ENCODE measurements at places on chromosomes 4 and X.

DNA sequence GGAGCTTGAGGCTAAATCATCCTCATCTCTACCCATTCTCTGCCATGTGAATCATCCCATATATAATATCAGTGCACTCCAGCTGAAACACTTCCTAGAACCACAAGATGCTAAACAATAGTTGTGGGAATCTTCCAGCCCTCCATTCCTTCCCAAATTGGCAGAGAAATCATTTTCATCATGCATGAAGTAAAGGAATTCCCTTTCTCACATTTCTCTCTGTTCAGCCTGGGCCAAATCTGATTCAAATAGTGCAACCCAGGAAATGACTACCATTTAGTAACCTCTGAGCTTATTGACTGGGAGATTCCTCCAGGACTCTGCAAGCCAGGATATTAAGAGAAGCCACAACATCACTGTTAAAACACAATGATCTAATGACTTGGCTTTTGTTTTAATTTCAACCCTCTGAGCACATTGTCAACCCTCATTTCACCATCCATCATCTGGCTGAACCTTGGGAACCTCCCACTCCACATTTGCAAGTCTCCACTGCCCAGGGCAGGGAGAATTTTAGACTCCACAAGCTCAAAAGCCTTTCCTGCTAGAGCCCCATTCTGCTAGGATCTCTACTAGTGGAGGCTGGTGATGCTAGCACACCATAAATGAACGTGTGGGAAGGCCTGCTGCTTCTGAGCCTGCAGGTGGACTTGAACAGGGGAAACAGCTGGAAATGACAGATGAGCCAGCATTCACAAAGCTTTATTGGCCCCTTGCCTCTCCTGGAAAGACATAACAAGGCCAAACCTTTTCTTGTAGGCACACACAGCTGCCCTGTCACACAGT lies 133.9 kb downstream of the TET2 start:
- DNase-seq: no peak

GRCh38 chr4:126306152-126306869 lies 991.6 kb downstream of the FAT4 start:
- DNase-seq: peak; percentile 41

DNA sequence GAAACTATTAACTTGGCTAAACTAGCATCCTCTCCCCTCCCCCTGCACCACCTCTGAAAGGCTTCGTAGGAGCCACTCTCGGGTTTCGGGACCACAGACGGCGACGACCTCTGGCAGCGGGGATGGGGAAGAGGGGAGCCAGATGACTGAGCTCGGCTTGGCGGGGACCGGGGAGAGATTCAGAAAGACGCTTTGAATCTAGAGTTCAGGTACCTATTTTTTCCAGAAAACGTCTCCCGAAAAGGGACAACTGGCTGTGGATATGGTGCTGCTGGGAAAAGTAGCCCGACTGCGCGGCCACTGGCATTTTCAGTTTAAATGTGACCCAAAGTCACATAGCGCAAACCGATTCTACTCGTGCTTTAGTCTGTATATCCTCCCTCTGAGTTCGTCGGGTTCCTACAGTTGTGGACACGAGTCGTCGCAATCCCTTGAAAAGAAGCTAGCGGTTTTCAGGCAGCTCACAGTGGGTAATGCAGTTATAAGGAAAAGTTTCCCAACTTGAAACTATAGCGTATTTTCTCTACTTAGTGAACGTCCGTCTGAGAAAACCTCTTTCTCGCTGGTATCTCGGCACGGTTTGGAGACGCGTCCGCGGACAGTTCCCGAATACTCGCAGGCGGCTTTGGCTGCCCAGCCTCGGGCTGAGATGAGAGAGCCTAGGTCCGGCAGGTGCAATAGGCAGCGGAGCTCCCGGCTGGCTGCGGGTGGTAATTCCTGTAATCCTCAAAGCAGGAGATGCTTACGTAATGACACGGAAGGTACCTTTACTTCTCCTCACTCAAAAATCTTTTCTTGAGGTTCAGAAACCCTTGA lies 1.3 kb downstream of the PARM1 start:
- DNase-seq: peak; percentile 35

DNA sequence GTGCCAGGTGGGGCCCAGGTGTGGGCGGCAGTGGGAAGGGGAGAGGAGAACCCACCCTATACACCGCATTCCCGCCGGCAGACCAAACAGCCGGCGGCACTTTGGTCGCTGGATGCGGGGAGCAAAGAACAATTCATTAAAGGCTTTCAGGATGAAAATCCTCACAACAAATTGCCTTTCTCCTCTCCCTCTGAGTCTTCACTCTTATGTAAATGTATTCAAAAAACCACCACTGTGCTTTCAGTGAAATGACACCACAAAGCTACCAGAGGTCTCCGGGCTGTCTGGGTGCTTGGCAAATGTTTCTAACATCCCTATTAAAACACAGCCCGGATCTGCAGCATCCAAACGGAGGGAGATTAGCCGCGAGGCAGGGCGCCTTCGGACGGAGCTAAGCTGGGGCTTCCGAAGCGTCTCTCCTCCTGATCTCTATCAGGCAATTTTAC lies 171.8 kb upstream of the TBL1X start:
- no peak for DNase-seq

- no peak for DNase-seq
Observed at GRCh38 chr4:94934201-94934600, 176.4 kb downstream of the BMPR1B start.

- DNase-seq: no peak
Observed at GRCh38 chr4:71945791-71946190, 86.0 kb upstream of the NPFFR2 start.

DNA sequence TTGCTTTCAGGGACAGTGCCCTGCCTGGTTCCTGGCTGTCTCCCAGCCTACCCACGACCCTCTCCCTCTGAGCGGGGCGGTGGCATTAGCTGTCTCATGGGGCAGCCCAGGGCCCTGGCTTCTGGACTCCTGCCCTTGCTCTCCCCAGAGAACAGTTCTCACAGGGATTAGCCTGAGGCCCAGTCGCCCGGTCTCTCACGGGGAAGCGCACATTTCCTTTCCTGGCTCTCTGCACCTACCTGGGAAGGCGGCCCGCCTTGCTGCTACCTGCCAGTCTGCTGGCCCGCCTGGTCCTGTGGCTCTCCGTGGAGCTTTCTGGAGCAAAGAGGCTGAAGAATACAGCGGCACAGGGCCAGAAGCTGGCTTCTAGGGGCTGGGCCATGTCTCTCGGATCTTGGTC lies 128.4 kb downstream of the FHDC1 start:
- DNase-seq: no peak

- no peak for DNase-seq
Observed at GRCh38 chrX:151176231-151176750, at the start of gene GPR50. Gene GPR50 (plus strand): TSS chrX:151176584. CDS start chrX:151176722, 138 bp downstream.

GRCh38 chr4:111400741-111401140 lies 744.5 kb upstream of the FAM241A start:
- DNase-seq: peak; percentile 46

- DNase-seq: no peak
Observed at GRCh38 chr4:7158991-7159390, 33.3 kb upstream of the SORCS2 start.

DNA sequence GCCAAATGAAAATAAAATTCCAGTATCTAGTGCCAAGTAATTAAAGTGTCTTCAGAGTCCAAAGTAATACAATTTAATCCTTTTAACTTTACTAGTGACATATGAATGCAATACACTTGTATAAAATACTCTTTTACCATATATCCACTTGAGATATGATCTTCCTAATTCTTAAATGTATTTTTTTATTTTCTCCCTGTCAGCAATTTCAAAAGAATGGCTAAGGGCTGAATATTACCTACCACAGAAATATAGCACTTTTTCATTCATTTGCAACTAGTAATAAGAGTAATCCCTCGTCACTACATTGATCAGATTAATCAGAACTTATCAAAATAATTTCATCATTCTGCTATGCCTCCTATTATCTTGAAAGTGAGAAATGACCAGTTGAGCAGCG lies 10.1 kb upstream of the TBX22 start:
- DNase-seq: no peak

DNA sequence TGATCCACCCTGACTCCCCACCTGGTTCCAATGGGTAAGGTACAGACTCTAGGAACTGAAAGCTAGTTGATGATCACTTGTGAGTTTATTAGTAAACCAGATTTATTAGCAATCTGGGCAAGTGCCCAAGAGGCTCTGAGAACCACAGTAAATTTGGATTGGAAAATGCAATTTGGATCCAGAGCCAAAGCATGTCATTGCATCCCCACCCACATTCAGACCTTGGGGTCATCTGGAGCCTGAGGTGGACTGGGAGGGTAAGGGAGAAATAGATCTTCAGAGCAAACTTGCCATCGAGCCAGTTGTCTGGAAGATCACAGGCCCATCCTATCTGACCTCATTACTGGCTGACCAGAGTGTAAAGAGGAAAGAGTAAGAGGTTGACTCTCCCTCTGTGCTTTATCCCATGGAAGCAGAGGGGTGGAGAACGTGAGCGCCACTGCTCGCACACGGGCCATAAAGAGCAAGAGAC lies 78.7 kb upstream of the RASGEF1B start:
- no peak for DNase-seq

DNA sequence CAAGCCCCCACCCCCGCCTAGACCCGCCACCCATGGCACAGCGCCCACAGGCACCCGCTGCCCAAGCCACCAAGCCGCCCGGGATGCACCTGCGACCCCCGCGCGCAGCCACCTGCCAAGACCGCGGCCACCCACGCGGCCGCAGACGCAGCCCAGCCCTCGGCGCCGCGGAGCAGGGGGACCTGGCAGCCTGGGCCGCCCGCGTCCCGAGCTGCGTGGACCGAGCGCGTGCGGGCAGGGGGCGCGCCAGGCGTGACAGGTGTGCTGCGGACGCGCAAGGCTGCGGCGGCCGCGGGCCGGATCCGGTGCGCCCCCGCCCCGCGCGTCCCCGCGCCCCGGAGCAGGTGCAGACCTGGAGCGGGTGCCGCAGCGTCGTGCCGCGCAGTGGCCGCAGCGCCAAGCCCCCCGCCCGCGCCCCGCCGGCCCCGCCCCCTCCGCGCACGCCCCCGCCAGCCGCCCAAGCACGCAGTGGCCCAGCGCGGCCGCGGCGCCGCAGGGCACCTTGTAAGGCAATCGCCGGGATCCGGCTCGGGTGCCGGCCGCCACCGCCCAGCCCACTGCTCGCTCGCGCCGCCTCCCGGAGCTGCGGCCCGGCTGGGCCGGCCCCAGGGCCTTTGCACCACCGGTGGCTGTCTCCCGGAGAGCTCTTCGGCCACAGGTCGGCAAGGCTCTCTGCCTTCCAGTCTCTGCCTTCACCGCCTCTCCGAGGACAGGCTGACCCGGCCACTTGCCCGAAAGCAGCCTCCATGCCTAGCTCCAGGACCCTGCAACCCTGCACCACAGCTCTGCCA lies at the start of gene PNCK:
Gene PNCK, minus strand, starts transcription at position 386 of the 791 bp plus-strand sequence. CDS start 737 bp downstream, outside the sequence.
- no peak for DNase-seq

- DNase-seq: no peak
Observed at GRCh38 chr4:183399126-183399522, 45.3 kb upstream of the CDKN2AIP start.

DNA sequence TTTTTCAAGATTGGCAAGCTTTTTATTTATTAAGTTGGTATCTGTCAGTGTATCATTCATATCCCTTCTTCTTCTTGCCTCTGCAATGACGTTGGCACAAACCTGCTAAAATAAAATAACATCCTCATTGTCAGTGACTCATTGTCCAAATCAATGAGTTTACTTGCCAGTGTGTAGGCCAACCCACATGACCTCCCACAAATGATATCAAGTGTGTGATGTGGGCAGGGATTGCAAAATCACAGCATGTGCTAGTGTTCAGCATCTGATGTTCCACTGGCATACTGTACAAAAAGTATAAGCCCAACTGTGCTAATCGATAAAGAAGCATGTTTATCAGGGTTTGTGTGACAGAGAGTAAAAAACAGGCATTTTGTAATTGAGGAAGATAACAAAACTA lies 25.5 kb downstream of the GPAT3 start:
- no peak for DNase-seq

DNA sequence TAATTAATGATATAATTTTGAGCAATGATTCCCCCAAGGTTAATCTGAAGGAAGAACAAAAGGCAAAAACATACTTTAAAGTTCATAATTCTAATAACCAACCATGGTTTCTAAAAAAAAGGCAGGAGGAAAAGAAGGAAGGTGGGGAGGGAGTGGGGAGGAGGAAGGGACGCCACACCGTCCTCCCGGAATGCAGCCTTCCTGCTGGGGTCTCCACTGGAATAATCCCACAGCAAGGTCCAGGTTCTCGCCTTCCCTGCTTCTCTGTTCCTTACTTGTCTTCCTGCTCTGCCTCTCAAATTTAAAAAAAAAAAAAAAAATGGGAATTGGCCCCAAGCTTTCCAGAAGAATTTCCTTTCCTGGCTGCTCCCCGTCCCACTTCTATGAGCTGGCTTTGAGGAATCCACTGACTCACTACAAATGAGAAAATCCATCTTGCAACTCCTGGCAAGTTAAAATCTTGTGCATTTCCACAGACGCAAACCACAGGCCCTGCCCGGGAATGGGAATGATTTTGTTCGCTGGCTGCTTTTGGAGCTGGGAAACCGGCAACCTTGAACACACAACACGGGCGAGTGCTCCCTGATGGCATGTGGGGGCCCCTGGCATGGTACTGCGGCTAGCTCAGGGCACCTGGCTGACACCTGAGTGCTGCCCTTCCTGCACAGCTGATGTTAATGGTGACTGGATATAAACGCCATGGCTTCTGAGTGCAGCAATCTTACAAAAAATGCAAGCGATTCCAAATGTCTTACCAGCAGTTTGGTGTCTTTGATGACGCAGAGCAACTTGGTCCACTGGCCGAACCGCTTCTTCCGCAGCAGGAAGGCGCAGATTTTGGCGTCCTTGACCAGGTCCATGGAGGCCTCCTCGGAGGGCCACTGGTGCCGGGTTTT lies 97.0 kb downstream of the AFAP1 start:
- peak; percentile 71 for DNase-seq

- no peak for DNase-seq
Observed at GRCh38 chr4:74202062-74202586, 44.2 kb downstream of the MTHFD2L start.

- peak; percentile 84 for DNase-seq
Observed at GRCh38 chr4:81565142-81565870, 93.6 kb upstream of the RASGEF1B start.

GRCh38 chrX:155179346-155179997 lies 36.8 kb upstream of the VBP1 start:
- no peak for DNase-seq

DNA sequence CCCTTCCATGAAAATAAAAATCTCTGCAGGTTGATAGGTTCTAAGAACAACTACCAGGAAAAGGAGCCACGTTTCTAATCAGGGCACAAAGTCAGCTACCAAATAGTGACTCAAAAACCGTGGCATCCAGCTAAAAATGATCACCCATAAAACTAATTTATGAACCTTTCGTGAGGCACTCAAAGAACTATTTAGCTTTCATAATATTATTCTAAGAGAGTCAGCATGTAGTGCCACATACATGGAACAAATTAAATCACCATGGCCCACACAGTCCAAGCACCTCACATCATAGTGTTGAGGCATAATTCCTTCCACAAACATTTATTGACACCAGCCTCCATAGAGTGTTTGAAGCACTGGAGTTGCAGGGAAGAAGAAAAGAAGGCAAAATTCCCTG lies 252.0 kb upstream of the PPARGC1A start:
- DNase-seq: no peak

GRCh38 chr4:86961605-86962295 lies 26.9 kb downstream of the AFF1 start:
- DNase-seq: no peak
